ENCODE measurements at places on chromosomes 16 and 17.

GRCh38 chr16:85402910-85403692 lies 210.0 kb upstream of the GSE1 start:
- no peak for DNase-seq

GRCh38 chr16:63461248-63461841 lies 1425.1 kb upstream of the CDH8 start:
- DNase-seq: no peak

- DNase-seq: no peak
Measured at GRCh38 chr16:31149894-31150890, at the start of gene PRSS36. TSS of gene PRSS36 (minus strand) at chr16:31150066. CDS start at chr16:31150035, 31 bp downstream.

DNA sequence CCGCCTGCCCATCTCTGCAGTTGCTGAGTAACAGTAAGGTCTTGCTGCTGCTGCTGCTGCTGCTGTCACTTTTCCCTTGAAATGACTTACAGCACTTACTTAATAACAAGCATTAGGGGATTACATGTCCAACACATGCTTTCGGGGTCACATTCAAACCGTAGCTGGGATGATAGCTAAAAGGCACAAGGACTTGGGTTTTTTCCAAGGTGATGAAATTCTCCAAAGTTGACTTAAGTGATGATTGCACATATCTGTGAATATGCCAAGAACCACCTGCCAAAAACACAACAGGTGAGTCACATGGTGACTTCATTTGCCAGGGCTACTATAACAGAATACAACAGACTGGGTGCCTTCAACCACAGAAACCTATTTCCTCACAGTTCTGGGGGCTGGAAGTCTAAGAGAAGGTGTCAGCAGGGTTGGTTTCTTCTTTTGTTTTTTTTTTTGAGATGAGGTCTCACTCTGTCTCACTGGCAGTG lies 121.9 kb upstream of the TNRC6C start:
- DNase-seq: no peak

GRCh38 chr17:49901460-49902331 lies 53.8 kb upstream of the TAC4 start:
- no peak for DNase-seq

DNA sequence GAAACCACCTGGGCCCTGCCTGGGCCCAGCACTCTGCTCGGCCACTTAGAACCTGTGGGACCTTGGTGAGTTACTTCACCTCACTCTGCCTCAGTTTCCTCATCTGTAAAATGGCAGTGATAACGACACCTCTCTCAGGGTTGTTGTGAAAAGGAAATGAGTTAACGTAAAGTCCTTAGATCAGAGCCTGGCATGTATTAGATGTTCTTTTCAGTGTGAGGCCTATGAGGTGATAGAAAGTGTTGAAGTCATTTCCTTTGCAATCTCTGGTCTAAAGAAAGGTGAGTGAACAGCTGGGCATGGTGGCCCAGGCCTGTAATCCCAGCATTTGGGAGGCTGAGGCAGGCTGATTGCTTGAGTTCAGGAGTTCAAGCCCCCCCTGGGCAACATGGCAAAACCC lies 51.7 kb upstream of the LGALS9 start:
- no peak for DNase-seq

- peak; percentile 63 for DNase-seq
Measured at GRCh38 chr17:48107137-48108055, at the start of gene SNX11. TSS of gene SNX11 (plus strand) at chr17:48107766. CDS start at chr17:48112044, 4,278 bp downstream.
